Stomach (tissue), 19 donors: ENCODE measurements at places on chromosomes 12 and 14. TPM values are rescaled to one million over a fixed set of nuclear protein-coding genes. Genes with fewer than 3 reads are reported as not detected.
A peak's percentile ranks its signal among the peaks of the same experiment; 100 is the strongest.

The NYNRIN gene
- total RNA-seq: 8.1 TPM

The ANKRD33 gene
- not detected for total RNA-seq

The CDK4 gene
- total RNA-seq: 39.1 TPM

The BCL7A gene
- total RNA-seq: 3.9 TPM

The SLC7A8 gene
- total RNA-seq: 43.7 TPM

The ACAD10 gene
- 9.4 TPM for total RNA-seq

The FGD6 gene
- 7.0 TPM for total RNA-seq

The TAS2R19 gene
- total RNA-seq: not detected

The RNASE7 gene
- 2.6 TPM for total RNA-seq

- peak; percentile 74 for DNase-seq
These were observed at the start of gene FLVCR2 for GRCh38 chr14:75578102-75578785. Gene FLVCR2, plus strand, starts transcription at chr14:75578620. Its CDS starts 353 bp downstream, at chr14:75578973.

GRCh38 chr12:3753544-3754284, 805 bp upstream of the CRACR2A start:
- DNase-seq: no peak

DNA sequence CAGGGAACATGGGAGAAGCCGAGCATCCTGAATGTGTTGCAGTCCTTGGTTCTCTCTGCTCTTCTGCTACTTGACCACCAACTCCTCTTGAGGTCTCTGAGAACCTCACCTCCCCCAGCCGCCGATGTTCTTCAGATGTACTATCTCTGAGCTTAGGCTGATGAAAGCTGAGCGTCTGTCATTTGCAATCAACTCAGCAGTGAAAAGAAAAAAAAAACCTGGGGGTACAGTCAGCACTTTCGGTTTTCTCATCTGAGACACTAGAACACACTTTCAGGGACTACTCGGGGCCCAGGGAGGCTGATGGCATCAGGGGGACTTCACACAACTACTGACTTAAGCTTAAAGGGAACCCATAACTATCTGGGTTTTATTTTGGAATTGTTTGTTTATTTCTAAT, 9.6 kb upstream of the FLVCR2 start:
- no peak for DNase-seq

DNA sequence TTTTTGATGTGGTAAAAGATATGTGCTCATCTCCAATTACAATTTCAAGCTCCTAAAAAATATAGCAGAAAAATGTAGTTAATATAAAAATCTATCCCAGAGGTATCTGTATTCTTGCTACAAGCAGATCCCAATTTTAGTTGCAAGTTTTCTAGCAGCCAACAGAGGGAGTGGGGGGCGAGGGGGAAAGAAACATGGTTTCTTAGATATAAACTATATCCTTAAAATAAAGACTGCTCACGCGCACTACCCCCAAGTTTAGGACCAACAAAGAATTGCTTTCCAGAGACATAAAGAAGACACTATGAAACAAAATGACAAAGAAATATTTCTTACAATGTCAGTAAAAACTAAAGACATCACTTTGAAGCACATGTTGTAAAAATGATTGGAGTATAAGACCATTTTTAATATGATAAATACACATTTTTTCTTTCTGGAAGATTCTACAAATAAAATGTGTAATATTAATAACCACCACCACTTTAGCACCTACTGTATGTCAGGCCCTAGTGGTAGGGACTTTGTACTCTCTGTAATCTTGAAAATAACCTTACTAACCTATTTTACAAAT, 5.4 kb downstream of the MAGOHB start:
- DNase-seq: no peak

DNA sequence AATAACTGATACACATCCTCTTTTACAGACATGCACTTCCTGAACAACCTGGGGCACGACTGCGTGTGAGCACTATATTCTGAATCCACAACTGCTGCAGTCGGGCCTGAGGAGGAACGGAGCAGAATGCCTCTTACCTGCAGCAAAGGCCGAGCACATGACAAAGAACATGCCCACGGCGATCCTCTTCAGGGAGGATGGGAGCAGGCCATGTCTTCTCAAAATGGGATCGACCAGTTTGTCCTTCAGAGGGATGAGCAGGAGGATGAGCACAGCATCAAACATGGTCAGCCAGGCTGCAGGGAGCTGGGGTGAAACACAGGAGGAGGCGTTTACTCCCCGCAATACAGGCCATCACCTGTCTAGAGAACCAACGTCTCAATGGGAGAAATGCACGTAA, 15.1 kb downstream of the SLC15A4 start:
- DNase-seq: peak; percentile 7

- DNase-seq: no peak
These were observed 20.9 kb downstream of the SENP1 start for GRCh38 chr12:48084841-48085460.

GRCh38 chr12:9869307-9870161, at the start of gene CLEC2B:
Gene CLEC2B, minus strand, starts transcription at chr12:9869354.
- DNase-seq: no peak

DNA sequence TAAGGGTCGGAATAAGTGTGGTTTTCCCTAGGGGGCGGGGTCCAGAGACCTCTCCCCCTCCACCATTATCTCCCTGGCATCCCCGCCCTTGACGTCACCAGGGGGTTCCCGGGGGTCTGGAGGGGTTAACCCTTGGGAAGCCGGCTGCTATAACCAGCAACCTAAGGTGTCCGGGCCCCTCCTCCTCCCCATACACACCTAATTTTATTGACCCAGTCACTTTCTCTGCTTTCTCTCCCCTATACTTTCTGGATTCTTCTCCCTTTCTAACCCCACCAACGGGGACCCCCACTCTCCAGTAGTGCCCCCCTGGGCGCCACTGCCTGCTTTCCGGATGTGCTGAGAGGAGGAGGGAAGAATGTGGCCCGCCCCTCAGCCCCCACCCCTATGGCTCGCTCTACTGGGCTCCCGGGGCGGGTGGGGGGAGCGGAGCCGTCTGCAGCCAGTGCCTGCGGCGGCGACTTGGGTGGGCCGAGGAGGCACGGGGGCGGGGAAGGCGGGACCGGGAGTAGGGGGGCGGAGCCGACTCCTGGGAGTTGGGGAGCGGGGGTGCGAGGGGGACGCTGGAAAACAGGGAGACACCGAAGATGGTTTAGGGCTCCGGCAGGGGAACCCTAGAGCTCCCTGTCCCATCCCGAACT, 1.8 kb downstream of the GLI1 start:
- peak; percentile 46 for DNase-seq

- DNase-seq: no peak
These were observed 714.2 kb downstream of the SLC6A15 start for GRCh38 chr12:84198294-84198946.

- peak; percentile 61 for DNase-seq
These were observed 6.6 kb downstream of the PPP4R4 start for GRCh38 chr14:94180655-94181271.

- no peak for DNase-seq
These were observed 54.3 kb downstream of the TTC9 start for GRCh38 chr14:70696026-70696425.

DNA sequence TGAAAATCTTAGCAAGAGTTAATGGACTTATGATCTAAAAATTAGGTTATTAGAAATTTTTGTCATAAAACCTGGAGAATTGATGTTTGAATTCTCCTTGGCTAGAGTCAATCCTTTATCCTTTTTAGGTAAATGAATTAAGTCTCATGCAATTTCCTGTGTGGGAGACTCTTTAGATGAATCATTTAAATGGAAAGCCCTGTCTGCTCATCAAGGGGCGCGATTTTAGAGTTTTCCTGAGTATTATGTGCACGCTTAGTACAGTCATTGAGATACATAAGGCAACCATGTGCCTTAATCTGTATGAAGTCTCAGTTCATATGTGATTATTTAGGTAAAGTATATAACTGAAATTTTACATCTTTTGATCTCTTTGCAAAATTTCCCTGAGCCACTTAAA, 974.7 kb downstream of the NRXN3 start:
- no peak for DNase-seq

DNA sequence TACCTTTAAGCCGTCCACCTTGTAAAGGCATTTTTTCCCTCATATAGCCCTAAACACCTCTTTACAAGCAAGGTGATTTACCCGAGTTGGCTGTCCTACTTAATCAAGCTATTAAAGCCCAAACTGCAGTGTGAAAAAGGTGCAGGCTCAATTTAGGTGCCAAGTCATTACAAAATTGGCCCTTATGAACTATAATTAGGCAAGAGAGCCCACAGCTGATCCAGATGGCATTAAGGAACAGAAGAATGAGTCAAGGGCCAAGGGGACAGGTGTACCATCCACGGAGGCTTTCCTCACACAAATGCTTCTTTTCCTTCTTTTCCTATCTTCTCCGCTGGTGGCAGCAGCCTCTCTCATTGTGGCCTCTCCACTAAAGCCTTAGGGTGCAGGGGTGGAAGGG, 90.5 kb downstream of the TTC8 start:
- no peak for DNase-seq

DNA sequence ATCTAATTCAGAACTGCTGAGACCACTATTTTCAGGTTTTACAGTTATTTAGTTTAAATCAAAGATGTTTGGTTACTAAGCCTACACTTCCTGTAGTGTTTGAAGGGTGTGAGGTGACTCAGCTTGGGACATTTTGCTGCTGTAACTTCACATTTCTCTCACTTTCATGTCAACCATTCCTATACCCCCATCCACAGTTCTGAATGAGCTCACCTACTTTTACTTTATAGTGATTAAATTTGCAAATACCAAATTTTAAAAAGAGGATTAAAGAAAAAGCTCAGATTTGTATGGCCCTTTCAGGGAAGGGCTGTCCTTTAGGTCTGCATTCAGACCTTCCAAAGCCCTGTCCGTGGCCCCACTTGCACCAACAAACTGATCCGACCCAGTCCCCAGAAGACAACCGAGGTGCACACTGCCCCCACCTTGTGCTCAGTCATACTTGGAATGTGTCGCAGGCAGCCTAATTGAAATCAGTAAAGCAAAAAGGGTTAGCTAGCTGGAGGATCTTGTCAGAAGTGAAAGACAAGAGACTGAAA, 174.4 kb downstream of the MON2 start:
- DNase-seq: no peak

GRCh38 chr12:132278401-132279183, 50.8 kb downstream of the GALNT9 start:
- DNase-seq: no peak

- DNase-seq: peak; percentile 75
These were observed at the start of gene SIX1 for GRCh38 chr14:60648934-60649874. Gene SIX1, minus strand, starts transcription at chr14:60649477. Its CDS starts 288 bp downstream, at chr14:60649189.

GRCh38 chr14:30496852-30497251, 62.1 kb upstream of the G2E3 start:
- no peak for DNase-seq
